NCI-H2171 (cell line): ENCODE measurements at places on chromosomes 12 and 14.

DNA sequence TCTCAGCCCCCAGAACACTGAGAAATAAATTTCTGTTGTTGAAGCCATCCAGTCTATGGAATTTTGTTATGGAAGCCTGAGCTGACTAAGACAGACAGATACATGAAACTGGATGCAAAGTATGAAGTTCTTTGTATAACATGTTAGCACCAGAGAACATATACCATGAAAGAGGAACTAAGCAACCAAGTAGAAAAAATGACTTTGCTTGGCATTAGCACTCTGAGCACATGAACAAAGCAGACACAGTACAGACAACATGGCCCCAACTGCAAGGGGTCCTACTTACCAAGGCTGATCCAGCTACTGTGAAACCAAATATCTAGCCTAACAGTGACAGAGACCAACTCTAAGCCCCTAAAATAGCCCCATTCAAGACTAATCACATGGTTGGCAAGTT, 13.8 kb downstream of the EXOC5 start:
- DNase-seq = no peak

DNA sequence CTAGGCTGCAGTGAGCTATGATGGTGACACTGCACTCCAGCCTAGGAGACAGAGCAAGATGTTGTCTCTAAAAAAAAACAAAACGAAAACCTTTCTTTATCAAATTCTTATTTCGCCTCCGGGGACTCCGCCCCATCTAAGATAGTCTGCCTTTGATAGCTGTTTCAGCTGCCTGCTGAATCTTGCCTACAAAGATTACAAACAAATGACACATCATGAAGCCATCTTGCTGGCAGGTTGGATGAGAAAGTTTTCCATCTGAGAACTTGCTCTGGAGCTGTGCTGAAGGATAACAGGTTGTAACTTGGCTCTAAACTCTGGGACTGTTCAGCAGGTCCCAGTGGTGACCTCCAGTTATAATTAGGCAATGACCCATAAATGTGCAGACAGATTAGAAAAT, 41.8 kb upstream of the AEBP2 start:
- no peak for DNase-seq

GRCh38 chr12:80607361-80608135, 99.9 kb upstream of the MYF6 start:
- no peak for DNase-seq

DNA sequence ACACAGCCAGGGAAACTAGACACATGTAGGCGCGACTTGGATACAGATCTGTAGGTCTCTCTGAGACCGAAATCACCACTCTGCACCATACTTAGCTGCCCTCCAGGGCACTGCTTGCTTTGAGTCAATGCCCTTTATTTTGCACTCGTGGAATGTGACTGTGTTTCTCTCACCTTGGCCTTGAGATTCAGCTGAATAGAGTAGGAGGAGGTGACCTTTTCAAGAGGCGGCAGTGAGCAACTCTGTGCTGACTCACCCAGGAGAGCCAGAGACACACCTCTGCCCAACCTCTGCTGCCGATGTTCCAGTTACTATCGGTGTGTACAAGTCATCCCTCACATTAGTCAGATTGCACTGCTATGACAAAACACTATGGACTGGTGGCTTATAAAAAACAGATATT, 583.4 kb downstream of the VRK1 start:
- DNase-seq = no peak

- no peak for DNase-seq
Observed at GRCh38 chr12:87280356-87280755, 748.8 kb downstream of the C12orf50 start.

- no peak for DNase-seq
Observed at GRCh38 chr14:51328772-51329353, 88.8 kb downstream of the TMX1 start.

DNA sequence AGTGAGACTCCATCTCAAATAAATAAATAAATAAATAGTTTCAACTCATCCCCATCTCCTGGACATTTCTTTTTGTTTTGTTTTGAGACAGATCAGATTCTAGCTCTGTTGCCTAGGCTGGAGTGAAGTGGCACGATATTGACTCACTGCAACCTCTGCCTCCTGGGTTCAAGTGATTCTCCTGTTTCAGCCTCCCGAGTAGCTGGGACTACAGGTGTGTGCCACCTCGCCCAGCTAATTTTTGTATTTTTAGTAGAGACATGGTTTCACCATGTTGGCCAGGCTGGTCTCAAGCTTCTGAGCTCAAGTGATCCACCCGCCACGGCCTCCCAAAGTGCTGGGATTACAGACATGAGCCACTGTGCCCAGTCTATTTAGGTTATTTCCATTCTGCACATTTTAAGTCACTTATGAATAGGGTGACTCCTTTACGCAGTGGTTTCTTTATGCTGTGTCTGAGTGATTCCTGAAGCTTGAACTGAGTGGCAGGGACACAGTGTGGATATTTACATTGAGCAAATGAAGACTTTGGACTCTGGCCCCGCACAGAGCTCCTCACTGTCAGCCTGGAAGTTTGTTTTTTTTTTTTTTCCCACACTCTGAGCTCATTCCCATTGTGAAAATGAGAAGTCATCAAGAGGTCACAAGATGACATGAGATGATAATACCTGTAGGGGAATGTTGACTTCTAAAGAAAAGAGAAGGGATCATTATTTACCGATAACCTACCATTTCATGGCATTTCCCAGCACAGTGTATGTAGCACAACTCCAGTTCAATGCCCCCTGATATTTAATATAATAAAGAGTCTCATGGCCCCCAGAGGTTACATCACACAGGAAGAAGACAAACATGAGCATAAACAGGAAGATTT, 72.6 kb downstream of the TBX3 start:
- DNase-seq = no peak

- peak; percentile 40 for DNase-seq
Observed at GRCh38 chr12:90909069-90909770, 45.8 kb downstream of the CCER1 start.

- DNase-seq = no peak
Observed at GRCh38 chr12:46944088-46944487, 118.3 kb upstream of the SLC38A4 start.

GRCh38 chr14:59213368-59214315, 25.2 kb downstream of the DAAM1 start:
- DNase-seq = peak; percentile 70

GRCh38 chr12:58703866-58704265, 216.4 kb downstream of the LRIG3 start:
- DNase-seq = no peak

DNA sequence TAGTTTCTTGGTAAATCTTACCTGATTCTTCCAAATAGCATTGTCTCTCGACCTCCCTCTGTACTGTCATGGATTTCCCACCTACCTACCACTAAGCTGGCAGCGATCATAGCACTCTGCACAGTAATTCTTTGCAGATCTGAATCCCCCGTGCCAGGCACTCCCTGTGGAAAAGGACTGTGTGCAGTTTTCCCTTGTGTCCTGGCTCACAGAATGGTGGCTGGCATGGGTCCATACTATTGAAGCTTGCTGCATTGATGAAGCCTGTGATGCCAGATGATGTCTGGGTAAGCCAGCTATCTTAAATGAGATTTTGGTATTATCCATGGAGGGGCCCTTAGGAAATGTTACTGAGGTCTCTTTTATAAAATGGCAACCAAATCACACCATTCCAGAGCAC, 135.7 kb downstream of the RPAP3 start:
- no peak for DNase-seq

- no peak for DNase-seq
Observed at GRCh38 chr12:47819138-47819895, 386 bp downstream of the HDAC7 start.

- DNase-seq = no peak
Observed at GRCh38 chr14:20623798-20624197, 17.7 kb downstream of the OR6S1 start.
